ENCODE measurements at places on chromosomes 11 and 22.

- no peak for DNase-seq
Observed at GRCh38 chr11:58625826-58626460, 3.5 kb downstream of the CNTF start.

GRCh38 chr11:330694-331357 is 10.2 kb upstream of the IFITM3 start:
- DNase-seq = peak; percentile 42

DNA sequence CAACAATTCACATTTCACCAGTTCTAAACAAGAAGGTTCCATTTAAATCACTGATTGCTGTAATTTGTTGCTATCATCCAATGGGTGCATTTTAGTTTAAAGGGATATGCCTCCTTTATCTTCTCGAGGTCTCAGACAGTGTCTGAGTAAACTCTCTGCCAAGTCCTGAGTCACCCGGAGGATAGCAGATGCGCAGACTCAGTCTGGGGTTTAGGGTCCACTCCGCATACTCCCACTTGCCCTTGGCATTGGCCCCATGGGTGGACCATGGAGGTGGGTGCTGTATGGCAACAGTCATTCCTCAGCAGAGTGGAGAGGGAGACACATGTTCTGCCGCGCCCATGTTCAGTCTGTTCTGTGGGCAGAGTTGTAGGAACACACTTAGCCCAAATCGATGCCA is 65.4 kb upstream of the CRTAM start:
- DNase-seq = no peak

DNA sequence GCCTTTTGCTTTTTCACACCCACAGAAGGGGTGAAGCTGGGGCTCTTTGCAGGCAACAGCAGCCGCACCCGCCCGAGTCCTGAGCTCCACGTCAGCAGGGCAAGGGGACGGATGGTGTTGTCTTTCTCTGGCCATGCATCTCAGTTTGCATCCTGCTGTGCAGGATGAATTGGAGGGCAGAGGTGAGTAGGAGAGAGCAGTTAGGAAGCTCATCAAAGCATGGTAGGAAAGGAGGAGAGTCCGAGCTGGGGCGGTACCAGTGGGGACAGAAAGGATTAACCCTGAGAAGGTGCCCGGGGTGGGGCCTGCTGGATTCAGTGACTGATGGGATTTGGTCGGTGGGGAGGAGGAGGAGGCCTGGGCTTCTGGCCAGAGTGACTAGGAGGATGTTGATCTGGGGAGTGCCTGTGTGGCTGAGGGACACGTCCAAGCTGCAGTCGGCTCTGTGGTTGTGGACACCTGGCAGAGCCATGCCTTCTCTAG is 14.6 kb downstream of the FAM83F start:
- no peak for DNase-seq

GRCh38 chr11:101321222-101321621 is 191.6 kb upstream of the PGR start:
- DNase-seq = no peak

All from activated CD4-positive, alpha-beta T cell treated with anti-CD3 and anti-CD28 coated beads, Interleukin-2, amount 10 ng/mL, durations not matched to agents 7 days and 5 days (primary cell).